ENCODE measurements at places on chromosomes 16 and 17. TPM values are rescaled to one million over a fixed set of nuclear protein-coding genes. Genes with fewer than 3 reads are reported as not detected.

GRCh38 chr16:89067677-89068443, 25.8 kb upstream of the ACSF3 start:
- no peak for DNase-seq

DNA sequence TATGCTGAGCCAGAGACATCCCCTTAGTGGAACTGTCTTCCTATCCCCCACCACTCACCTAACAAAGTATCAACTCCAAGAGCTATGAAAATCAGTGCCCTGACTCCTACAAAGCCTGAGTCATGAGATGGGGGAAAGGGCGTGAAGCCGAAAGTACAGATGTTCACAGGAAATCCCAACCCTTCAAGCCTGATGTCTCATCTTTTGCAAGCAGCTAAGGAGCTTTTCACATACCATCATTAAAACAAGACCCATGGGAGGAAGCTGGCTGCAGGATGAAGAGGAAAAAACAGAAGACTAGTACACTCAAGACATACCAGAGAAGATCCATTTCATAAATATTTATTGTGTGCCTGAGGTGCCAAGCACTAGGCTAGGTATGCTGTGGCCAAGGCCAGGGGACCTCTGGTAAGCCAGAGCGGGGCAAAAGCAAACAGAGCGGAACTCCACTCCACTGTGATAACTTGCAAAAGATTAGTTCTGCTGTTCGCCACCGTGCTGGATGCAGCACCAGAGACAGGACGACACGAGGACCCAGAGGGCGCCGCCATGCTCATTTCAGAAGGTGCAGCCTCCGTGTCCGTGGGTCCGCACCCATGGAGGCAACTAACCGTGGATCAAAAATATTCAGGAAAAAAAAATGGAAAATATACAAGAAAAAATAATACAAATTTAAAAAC, 4.5 kb upstream of the MNT start:
- DNase-seq, result no peak

GRCh38 chr16:27366687-27367460, 35.1 kb upstream of the IL21R start:
- no peak for DNase-seq

- DNase-seq, result no peak
Measured at GRCh38 chr17:70929226-70929625, 759.9 kb downstream of the KCNJ2 start.

DNA sequence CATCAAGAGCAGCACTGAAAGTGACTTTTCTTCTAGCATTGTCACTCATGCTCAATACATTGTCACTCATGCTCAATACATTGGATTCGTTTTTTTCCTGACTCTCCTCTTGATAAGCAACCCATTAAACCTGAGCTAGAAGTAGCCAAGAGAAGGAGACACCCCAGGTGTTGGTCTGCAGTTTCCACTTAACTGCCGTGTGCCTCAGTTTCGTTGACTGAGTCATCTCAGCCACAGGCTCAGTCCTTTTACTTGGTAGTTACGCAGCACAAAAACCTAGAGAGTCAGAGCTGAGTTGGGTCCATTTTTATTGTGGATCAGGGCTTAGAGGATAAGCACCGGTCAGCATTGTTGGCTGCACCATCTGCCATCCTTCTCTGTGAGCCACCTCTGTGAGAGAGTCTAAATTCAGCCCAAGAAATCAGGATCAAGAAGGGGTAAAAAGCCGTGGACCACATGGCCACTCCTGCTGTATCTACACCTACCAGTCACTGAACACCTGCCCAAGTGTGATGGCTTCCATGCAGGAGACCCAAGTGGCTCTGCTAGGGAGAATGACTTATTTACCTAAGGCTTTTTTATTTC, 11.3 kb downstream of the GINS2 start:
- DNase-seq, result no peak

DNA sequence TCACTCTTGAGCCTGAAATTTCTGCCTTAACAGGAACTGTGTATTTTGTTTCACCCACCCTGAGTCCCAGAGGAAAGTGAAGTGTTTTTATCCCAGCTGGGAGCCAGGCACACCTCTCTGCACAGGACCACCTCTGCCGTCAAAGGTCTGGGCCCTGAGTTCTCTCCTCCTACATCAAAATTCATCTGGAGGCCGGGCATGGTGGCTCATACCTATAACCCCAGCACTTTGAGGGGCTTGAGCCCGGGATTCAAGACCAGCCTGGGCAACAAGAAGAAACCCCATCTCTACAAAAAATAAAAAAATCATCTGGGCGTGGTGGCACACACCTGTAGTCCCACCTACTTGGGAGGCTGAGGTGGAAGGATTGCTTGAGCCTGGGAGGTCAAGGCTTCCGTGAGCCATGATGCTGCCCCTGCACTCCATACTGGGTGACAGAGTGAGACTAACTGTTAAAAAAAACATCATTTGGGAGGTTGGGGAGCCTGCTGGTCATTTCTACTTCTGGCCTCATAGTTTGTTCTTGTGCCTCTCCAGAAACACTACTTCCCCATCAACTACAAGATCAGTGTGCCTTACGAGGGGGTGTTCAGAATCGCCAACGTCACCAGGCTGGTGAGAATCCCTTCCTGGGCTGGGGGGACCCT, 9.8 kb downstream of the IL34 start:
- no peak for DNase-seq

DNA sequence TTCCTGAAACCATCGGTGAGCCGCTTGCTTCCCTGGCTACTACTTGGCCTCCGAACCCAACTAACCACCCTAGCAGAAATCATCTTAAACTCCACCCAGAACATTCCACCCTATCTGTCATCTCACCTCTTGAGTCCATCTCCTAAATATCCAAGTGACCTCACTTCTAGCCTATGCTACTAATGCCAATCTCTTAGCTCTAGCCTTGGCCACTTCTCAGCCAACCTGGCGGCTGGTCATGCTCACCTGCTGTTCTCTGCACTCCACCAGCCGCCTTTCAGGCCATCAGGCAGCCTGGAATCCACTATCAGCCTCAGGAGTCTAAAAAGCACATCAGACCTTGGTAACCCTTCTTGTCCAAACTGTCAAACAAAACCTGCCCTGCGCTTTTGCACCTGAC, 11.9 kb upstream of the CYTH1 start:
- no peak for DNase-seq

GRCh38 chr16:22321340-22322001, 24.3 kb downstream of the POLR3E start:
- peak; percentile 47 for DNase-seq

DNA sequence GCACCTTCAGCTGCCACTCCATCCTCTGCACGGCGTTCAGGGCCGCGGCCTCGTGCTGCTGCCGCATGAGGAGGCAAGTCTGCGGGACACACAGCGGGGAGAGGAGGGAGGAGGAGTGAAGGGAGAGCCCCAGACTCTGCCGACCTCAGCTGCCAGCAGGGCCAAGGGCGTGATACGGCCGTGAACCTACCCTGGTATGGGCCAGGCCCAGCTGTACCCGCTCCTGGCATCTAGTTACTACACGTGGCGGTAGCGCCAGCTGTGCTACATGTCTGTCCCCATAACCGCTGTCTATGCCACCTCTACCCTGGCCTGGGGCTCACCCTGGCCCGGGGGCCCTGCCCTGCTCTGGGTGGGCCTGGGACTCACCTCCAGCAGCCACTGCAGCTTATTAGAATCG, 51.1 kb downstream of the ZNF778 start:
- no peak for DNase-seq

- peak; percentile 41 for DNase-seq
Measured at GRCh38 chr17:66200685-66201092, 8.8 kb upstream of the CEP112 start.

DNA sequence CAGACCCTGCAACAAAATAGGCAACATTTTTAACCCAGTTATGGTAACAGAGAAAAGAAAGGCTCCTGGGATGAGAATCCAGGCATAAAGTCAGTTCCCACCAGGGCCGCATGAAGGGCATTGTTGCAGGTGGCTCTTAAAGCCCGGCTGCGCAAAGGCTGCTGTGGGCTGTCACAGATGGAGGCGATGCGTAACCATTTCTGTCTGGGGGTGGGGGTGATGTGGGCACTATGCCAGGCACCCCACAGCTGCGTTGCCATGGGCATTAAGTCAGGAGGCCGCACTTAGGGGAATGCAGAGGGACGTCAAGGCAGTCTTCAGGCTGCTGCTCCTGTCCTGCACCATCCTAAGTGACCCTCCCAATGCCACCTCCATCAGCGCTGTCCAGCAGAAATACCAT, 228.4 kb downstream of the CPPED1 start:
- DNase-seq, result no peak

DNA sequence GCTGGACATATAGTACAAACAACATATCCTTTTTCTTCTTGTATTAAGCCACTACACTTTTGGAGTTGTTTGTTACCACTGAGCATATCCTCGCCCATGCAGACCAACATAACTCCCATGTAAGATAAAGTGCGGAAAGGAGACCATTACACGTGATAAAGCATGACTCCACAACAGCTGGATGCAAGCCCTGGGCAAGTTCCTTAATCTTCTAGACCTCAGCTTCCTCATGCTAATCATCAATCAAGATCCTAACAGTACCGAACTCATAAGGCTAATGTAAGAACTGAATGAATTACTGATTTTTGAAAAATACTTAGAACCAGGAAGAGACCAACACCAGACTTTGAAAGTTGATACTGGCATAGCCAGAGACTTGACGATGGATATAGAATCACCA, 47.0 kb upstream of the GSG1L start:
- no peak for DNase-seq

- DNase-seq, result no peak
Measured at GRCh38 chr17:1724351-1724868, at the start of gene WDR81. Gene WDR81, plus strand, starts transcription at chr17:1724704. Its CDS starts 256 bp downstream, at chr17:1724960.

The TOM1L1 gene
- polyA plus RNA-seq, result 102 TPM

The LPO gene
- 0.29 TPM for polyA plus RNA-seq

The CACNG1 gene
- polyA plus RNA-seq, result not detected

The SOX8 gene
- 3.4 TPM for polyA plus RNA-seq

The SPATA32 gene
- 0.11 TPM for polyA plus RNA-seq

The NLGN2 gene
- polyA plus RNA-seq, result 28.9 TPM

The DHX58 gene
- 12.0 TPM for polyA plus RNA-seq

The CD68 gene
- 57.4 TPM for polyA plus RNA-seq

The HES7 gene
- 0.10 TPM for polyA plus RNA-seq

The MVP gene
- 22.5 TPM for polyA plus RNA-seq

The CCL17 gene
- not detected for polyA plus RNA-seq

The ZNF469 gene
- polyA plus RNA-seq, result 6.8 TPM

The CES5A gene
- not detected for polyA plus RNA-seq
